ENCODE measurements at places on chromosomes 13 and 19. TPM values are rescaled to one million over a fixed set of nuclear protein-coding genes. Genes with fewer than 3 reads are reported as not detected.

ZSCAN4 gene
- not detected for total RNA-seq

LYL1 gene
- under 0.01 TPM for total RNA-seq

PROSER1 gene
- 13.9 TPM for total RNA-seq

ZNF85 gene
- total RNA-seq: 5.9 TPM

EBPL gene
- 93.7 TPM for total RNA-seq

FPR1 gene
- not detected for total RNA-seq
